ENCODE measurements at places on chromosomes 6 and 20.
A peak's percentile ranks its signal among the peaks of the same experiment; 100 is the strongest.

- DNase-seq = no peak
These were observed 51.3 kb downstream of the PDE7B start for GRCh38 chr6:135902756-135903331.

- DNase-seq = no peak
These were observed 5.9 kb upstream of the UNC93A start for GRCh38 chr6:167285077-167285770.

GRCh38 chr20:39253051-39253755 is 291.1 kb downstream of the DHX35 start:
- DNase-seq = peak; percentile 2

- DNase-seq = no peak
These were observed 129.1 kb upstream of the SALL4 start for GRCh38 chr20:51931371-51931781.

DNA sequence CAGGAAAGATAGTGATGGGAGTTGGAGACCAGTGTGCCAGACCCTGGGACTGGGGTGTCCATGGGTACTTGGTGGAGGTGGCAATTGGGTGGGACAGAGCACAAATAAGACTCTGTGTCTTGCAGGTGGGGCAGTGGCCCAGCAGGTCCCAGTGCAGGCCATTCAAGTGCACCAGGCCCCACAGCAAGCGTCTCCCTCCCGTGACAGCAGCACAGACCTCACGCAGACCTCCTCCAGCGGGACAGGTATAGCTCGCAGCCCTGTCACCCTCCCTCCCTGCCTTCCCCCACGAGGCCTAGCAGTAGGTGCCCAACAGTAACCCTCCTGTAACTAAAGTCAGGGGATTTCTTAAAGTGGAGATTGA is 5.3 kb downstream of the SRF start:
- DNase-seq = no peak

GRCh38 chr20:11158146-11158545 is 484.3 kb upstream of the JAG1 start:
- no peak for DNase-seq

- DNase-seq = peak; percentile 91
These were observed 130.0 kb downstream of the BTBD9 start for GRCh38 chr6:38509713-38510112.

DNA sequence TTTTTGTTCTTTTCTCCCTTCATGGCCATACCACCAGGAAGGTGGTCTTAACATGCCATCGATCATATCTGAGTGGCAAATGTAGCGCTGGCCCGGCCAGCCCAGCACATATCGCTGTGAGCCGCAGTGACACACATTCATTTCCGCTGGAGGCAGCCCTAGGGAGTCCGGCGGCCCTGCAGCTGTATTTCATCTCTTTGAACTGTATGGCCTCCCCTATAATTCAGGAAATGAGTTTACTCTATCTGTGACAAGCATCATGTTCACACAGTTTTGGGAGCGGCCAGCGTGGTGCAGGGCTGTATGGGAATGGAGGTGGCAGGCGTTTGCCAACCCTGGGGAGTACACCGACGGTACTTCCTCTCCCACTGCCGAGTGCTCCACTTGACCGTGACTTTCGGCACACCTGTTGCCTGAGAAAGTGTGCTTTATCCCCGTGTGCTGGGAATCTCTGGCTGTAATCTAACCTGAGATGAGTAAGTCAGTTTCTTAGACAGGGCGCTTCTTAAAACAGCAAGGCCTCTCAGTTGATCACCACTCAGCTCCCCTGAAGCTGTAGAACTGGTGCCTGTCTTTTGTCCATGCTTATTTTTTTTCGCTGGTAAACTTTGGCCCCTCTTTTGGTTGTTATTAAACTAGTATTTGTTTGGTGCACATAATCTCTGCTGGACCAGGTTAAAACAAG is 257.1 kb upstream of the TAB2 start:
- DNase-seq = no peak

DNA sequence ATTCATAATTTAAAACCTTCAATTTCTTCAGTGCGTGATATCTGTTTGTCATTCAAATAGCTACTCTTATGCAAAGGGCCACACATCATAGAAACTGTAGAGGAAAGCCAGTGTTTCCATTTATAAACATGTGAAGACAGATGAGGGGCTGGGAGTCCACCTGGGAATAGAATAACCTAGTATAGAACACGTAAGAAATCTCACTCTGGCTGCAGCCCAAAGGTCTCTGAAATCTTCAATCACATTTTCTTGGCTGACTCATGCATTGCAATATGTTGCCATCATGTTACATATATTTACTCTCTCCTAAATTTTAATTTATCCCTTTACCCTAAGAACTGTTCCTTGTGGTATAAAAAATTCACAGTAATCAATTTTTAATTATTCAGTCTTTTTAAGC is 123.2 kb downstream of the ELOVL4 start:
- no peak for DNase-seq

DNA sequence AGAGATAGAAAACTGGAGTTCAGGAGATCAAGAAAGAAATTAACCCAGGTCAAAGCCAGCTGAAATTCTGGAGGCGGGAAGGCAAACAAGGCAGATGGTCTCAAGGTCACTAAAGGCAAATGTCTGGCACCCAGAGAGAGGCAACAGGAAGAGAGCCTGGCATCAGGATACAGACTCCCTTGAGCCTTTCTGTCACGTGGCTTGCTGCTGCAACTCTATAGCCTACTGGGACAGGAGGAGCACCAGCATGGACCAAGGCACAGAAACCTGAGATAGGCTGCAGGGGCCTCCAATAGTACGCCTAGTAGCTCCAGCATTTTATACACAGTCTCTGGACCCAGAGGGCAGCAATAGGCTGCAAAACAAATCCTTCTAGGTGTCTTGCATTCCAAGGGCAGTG is 75.1 kb downstream of the SEL1L2 start:
- DNase-seq = no peak

DNA sequence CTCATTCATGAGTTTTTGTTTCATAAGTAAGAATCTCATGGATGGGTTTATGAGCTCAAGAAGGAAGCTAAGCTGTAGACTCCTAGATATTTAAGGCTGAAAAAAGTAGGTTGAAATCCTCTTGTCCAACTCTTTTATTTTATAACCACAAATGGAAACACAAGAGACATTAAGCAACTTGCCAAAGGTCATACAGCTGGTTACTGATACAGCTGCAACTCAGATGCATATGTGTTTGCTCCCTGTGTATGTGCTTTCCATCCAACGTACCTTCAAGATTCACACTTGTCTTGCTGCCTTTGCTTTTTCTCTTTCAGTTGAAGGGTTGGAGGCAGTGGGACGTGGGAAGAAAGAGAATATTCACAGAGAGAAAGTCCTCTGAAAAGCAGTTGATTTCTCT is 153.5 kb upstream of the STMND1 start:
- no peak for DNase-seq

DNA sequence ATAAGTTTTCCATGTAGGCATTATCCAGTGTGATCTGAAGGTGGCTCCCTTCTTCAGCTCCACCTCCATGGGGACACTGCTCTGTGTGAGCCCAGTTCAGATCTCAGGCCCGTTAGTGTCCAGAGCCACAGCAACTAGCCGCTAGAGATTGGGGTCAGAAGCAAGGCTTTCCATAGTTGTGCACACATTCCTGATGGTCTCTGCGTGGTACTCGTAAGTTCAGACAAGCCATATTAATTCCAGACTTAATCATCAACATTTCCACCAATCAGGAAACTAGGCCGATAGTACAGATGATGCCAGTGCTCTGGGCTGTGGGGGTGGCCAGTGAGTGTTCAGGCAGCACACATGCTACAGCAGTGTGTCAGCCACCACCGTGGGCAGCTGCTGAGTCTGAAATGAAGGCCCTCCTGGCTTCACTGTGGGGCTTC is 17.5 kb upstream of the SYNCRIP start:
- DNase-seq = peak; percentile 76

DNA sequence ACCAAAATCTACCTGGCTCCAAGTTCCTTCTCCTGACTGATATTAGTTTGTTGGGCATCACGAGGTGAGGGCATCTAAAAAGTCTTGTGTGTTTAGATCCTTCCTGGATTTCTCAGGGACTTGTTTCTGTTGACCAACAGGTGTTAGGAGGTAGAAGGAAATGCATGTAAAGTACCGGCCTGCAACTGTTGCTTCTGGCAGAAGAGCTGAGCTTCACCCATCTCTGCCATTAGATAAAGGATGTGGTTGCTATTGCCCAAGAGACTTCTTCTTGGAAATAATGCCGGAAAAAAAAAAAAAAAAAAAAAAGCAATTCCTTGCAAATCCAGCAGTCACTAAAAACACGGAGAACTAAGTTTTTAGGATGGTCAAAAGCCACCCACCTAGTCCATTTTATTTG is 303.1 kb downstream of the CDH26 start:
- no peak for DNase-seq

DNA sequence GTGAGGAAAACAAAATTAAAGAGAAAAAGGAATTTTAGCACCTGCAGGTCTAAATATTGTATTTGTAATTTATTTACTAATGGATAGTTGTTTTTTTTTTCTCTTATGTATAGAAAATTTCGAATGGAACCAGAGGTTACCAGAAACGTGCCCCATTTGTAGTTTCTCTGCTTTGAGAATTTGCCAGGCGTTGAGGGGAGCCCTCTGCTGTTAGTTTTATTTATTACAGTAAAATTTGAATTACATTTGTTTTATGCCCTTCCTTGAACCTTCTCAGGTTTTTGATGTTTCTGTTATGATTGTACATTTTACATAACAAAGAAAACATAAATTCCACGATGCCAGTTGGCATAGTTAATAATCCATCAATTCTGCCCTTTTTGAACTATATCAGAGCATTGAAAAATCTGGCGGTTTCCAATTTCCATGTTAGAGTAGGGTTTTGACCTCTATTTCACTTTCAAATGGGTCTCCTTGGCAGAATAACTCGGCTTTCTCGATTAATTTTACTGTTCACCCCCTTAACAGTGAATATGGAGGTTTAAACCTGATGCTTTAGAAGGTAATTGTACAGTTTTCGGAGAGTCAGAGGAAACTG is 35.1 kb upstream of the RFPL4B start:
- DNase-seq = no peak

DNA sequence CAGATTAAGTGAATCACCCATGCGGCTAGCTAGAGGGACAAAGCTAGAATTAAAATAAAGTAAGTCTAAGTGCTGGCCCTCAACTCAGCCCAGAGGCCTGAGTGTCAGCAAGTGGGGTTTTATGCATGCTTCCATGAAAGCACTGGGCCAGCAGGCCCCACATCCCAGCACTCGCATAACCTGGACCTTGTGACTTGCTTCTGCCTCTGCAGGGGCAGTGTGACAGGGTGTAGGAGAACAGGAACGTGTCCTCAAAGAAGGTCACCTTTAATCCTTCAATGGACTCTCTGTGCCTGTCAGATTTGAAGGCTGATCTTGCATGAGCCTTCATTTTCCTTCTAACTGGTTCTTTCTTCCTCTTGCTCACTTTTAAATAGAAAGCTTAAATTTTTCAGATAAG is 183.4 kb downstream of the ALDH8A1 start:
- no peak for DNase-seq

DNA sequence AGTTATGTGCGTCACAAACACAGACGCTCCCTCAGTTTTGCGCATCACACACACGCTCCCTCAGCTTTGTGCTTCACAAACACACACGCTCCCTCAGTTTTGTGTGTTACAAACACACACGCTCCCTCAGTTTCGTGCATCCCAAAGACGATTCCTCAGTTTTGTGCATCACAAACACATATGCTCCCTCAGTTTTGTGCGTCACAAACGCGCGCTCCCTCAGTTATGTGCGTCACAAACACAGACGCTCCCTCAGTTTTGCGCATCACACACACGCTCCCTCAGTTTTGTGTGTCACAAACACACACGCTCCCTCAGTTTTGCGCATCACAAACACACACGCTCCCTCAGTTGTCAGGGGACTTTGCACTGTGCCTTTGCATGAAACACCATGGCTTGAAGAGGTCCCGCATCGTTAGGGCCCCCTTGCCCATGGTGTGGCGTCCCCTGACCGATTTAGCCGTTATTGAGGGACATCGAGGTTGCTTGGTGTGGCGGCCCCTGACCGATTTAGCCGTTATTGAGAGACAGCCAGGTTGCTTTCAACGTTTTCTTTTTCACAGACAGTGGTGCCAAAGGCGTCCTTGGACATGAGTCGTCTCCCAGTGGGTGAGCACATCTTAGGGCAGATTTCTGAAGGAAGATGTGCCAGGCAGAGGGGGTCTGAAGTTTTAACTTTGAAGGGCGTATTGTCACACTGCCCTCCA is 28.1 kb upstream of the MYT1 start:
- DNase-seq = no peak

DNA sequence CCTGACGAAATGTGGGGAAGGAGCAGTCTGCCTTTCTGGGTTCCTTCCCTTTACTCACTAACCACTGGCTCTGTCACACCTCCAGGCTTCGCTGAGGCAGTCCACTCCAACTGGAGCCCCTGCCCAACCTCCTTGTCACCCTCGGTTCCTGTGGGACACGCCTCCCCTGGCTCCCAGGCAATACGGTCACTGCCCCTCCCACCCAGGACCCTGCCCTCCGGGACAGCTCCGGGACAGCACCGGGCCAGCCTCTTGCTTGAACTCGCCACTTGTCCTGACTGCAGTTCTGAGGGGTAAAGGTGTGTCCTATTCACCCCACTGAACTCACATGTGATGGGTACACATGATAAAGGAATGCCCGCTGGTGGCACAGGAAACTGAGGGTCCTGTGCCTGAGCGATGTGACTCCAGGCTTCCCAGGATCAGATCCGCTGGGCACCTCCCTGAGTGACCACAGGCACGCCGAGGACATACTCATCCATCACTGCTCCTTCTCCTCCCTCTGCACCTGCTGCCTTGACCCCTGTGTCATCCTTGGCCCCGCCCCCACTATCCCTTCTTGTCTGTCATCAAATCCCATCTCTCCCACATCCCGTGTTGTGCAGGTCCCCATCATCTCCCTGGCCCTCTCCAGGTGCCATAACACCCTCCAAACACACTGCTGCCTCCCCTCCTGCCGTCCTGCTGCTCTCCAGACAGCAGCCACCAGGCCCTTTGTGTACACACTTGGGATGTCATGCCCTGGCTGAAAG is 7.9 kb downstream of the SDCBP2 start:
- DNase-seq = no peak

GRCh38 chr20:33689973-33690372 is 3.8 kb upstream of the E2F1 start:
- DNase-seq = peak; percentile 7

DNA sequence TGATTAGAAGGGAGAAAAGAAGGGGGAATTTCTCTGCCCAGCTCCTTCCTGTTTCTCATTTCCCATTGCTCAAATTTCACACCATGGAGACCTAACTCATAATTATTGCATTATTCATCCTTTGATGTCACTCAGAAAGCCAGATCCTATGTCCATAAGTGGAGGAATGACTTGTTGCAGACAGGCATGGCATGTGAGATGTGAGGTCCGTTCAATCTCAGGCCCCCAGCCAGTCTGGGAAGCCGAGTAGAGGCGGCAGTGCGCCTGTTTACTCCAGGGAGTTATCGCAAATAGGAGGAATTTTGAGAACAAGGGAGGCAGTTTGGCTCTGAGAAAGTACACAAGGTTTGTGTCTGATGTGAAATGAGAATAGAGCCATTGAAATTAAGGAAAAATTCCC is 26.9 kb upstream of the MOCS1 start:
- DNase-seq = no peak

GRCh38 chr6:110524305-110524704 is 47.9 kb upstream of the SLC22A16 start:
- peak; percentile 52 for DNase-seq

Data from renal cortical epithelial cell (primary cell).